ENCODE measurements at places on chromosomes 1 and 21.

DNA sequence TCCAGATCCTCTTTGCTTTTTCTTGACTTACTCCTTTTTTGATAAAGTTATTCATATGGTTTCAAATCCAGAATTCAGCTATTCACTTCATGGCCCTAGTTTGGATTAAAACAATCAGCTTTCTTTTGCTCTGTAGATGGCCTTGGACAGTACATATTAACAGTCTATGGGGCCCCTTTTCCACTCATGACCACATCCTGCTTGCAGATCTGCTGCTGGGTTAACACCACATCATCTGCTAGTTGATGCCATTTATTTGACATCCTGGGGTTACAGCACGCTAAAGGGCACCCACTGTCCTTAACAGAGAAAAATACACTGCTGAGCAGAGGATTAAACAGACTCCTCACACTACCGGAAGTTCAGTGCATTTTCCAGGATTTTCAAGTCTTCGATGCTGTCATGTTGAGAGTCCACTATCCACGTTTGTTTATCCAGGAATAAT is 941 bp upstream of the IFI16 start:
- no peak for DNase-seq

GRCh38 chr21:43865540-43866259 is 677 bp downstream of the AGPAT3 start:
- DNase-seq, result no peak

DNA sequence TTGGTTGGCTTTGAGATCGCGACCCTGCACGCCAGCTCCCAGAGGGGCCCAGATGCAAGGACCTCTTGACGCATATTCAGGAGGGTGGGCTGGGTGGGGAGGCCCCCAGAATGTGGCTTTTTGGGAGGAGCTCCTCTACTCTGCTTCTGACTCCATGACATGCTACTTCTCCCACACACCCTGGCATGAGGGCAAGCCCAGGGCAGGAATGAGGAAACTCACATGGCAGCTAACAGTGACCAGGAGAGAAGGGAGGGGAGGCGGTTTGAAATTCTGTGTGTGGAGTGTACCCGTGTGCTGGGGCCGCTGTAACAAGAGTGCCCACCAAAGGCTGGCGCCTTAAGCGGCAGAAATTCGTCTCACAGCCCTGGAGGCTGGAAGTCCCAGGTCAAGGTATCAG is 61.3 kb upstream of the GPR153 start:
- no peak for DNase-seq

DNA sequence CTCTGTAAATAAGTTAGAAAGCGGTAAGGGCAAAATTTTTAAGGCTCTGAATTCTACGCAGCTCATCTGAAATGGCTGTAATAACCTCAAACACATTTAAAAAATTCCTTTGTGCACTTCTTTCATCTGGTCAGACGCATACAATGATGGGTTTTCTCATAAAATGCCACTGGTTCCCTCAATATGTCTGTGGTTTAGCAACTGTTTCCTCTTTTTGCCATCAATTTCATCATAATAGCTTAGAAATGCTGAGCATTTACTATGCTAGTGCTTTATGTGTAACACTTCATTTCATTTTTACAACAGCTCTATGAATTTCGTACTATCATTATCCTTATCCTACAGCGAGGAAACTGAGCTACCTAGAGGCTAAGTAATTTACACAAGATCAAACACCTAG is 35.3 kb upstream of the DMRTA2 start:
- DNase-seq, result no peak

GRCh38 chr1:1881727-1882126 is 9.2 kb downstream of the GNB1 start:
- no peak for DNase-seq
